Activated CD8-positive, alpha-beta T cell treated with anti-CD3 and anti-CD28 coated beads, Interleukin-2, amount 10 ng/mL, durations not matched to agents 7 days and 5 days (primary cell): ENCODE measurements at places on chromosomes 6 and 20. TPM values are rescaled to one million over a fixed set of nuclear protein-coding genes. Genes with fewer than 3 reads are reported as not detected.

- peak; percentile 37 for DNase-seq
These were observed 94.9 kb downstream of the RFX6 start for GRCh38 chr6:116971959-116972358.

Gene MLIP
- not detected for total RNA-seq

DNA sequence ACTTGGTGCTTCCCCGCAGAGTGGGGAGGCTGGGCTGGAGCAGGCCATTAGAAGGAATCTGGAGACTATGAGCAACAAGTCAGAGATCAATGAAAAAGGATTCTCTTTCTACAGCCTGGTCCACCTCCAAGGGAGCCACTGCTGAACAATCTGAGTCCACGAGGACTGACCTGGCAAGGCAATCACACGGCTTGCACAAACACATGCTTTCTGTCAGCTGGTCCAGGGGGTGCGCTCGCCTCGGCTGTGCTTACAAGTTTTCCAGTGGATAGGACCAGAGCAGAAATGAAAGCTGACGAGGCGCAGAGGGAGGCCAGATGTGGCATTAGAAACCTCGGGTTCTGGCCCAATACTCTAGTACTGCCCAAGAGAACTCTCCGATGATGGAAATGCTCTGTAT is 18.1 kb downstream of the KCNK5 start:
- no peak for DNase-seq

GRCh38 chr6:169029861-169030260 is 223.8 kb downstream of the THBS2 start:
- no peak for DNase-seq

Gene CLDN20
- total RNA-seq, result not detected
